ENCODE measurements at places on chromosomes 5 and 9.
A peak's percentile ranks its signal among the peaks of the same experiment; 100 is the strongest.

DNA sequence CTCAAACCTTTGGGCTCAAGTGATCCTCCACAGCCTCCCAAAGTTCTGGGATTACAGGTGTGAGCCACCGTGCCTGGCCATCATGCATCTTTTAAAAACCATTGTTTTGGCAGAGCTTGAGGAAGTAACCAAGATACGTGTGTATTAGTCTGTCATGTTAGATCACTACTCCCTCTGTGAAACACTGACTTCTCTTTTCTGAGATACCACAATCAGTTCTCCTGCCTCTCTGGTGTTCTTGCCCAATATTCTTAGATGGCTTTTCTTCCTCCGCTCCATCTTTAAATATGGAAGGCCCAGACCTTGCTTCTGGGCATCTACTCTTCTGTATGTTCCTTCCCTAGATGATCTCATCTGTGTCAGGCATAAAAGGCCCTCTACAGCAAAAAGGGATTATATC lies 14.2 kb upstream of the CCNB1 start:
- no peak for DNase-seq

- DNase-seq, result no peak
Measured at GRCh38 chr5:180647465-180647864, 1.9 kb downstream of the FLT4 start.

DNA sequence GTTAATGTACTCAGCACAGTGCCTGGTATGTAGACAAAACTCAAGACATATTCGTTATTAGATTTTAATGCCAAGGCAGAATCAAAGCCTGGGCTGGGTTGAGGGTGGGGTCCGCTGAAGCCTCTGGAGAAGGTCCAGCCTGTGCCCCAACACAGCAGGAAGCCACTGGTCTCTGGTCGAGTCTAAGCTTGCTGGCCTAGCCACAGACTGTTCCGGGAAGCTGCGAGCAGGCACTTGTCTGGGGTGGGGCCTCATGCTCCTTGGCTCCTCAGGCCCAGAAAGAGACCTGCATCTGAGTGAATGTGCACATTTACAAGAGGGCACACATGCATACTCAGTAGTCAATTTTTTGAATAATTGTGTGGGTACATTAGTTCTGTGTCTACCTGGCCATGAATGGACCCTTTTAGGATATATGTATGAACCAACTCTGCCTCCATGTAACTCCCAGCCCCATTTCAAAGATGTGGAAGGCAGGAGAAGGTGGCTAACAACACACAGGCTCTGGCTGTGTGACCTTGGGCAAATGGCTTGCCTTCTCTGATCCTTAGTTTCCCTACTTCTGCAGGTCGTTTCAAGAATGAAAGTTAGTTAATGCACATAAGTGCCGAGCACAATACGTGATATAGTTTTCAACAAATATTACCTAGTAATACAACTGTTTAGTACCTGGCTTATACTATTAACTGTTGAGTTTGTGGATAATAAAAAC lies 18.3 kb downstream of the FAT2 start:
- no peak for DNase-seq

GRCh38 chr5:10695055-10695649 lies 65.9 kb downstream of the DAP start:
- DNase-seq, result no peak

GRCh38 chr5:122252319-122252718 lies 59.7 kb upstream of the SNCAIP start:
- no peak for DNase-seq

DNA sequence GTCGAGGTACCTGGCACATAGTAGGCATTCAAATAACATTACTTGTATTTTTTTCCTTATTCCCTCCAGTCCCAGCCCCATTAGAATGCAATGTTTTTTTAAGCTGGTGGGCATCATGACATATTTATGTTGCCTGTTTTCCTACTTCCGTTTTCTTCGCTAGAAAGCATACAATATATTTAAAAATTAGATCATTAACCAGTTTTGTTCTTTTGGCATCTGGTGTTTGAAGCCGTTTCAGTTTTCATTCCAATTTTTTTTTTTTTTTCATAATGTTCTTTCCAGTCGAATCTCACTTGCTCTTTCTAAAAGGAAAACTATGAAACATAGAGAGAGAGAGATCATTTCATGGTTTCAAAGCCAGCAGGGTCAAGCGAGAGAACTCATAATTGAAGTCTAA lies 228.3 kb upstream of the C9orf72 start:
- no peak for DNase-seq

GRCh38 chr5:79488058-79488457 lies 25.9 kb downstream of the HOMER1 start:
- no peak for DNase-seq

DNA sequence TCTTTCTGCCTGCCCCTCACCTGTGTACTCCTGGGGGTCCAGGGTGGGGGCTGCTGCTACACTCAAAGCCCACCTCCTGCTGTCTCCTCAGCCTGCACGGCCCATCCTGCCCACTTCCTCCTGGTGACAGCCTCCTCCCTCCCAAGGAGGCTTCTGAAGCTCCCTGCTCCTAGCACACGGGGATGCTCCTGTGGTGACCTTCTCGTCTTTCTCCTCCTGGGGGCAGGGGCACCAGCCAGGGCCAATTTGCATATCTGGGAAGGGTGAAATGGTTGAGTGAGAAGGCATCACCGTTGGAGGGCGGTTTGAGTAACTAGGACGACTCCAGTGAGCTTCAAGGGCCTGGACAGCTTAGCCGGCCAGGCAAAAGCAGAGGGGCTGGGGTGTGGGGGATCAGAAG lies 51.9 kb upstream of the COL5A1 start:
- no peak for DNase-seq

DNA sequence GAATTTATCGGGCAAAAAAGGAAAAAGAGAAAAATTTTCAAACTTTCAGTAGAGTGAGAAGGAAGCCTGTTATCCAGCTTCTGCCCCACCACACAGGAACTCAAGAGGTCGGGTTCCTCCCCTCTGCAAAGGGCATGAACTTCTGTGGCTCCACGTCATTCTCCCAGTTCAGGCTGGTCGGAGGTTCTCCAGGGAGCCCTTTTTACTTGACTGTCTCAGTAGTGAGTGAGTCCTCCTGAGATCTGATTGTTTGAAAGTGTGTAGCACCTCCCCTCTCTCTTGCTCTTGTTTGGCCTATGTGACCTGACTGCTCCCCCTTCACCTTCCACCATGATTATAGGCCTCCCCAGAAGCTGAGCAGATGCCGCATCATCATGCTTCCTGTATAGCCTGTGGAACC lies 9.7 kb downstream of the SPINK1 start:
- DNase-seq, result no peak

GRCh38 chr9:134655586-134656333 lies 14.2 kb downstream of the COL5A1 start:
- DNase-seq, result no peak

GRCh38 chr5:11384441-11385250 lies 519.6 kb downstream of the CTNND2 start:
- DNase-seq, result no peak

DNA sequence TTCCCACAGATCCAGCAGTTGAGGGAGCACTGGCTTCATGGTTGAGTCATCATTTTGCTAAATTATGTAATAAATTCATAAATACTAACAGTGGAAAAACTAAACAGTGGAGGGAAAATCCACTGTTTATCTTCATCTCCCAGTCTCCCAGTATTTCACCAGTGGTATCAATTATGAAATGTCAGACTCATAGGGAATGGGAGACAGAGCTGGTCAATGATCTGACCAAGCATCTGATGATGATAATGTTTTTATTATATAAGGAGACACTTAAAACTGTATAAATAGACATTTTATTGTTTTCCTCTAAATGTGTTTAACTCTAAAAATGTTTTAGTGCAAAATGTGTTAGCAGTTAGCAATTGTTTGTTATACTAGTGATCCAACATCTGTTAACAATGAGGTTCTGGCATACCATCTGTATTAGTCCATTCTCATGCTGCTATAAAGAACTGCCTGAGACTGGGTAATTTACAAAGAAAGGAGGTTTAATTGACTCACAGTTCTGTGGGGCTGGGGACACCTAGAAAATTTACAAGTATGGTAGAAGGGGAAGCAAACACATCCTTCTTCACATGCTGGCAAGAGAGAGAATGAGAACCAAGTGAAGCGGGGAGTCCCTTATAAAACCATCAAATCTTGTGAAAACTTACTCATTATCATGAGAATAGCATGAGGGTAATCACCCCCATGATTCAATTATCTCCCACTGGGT lies 11.8 kb upstream of the REEP5 start:
- DNase-seq, result peak; percentile 85

DNA sequence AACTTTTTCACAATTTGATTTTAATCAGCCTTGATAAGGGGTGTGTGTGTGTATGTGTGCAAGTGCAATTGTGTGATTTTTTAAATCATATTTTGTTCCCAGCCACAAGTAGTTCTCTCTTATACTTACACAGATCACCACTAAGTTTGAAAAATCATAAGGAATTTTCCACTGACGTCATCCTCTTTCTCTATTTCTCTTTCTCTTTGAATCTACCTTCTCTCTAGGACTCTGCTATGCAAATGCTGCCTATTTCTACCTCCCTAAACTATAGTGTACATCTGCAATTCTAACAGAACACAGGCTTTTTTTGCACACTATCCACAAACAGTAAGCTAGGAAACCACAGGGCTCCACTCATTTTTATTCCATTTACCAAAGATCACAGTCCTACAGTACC lies 254.6 kb upstream of the CYLC2 start:
- no peak for DNase-seq

GRCh38 chr9:38160613-38161215 lies 91.7 kb upstream of the SHB start:
- DNase-seq, result no peak

GRCh38 chr5:33105521-33105941 lies 335.2 kb upstream of the TARS1 start:
- DNase-seq, result no peak

DNA sequence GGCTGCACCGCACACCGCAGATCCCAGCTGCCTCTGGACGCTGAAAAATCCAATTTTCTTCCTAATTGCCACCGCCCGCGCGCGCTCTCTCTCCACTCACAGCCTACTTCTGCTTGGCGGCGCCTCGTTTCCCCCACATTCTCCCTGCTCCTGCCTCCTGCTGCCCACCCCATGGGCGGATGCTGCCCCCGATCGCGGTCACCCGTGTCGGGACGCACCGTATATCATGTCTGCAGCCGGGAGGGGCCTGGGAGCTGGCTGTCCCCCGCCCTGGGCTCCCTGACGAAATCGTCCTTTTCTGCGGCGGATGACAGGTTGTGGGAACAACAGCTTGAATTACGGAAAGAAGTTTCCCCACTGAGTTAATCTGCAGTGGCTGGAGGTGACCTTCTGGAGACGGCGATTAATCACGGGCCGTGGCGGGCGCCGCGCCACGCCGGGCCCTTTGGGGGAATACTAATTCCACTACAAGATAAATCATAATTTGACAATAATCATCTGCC lies 36.3 kb upstream of the PSD2 start:
- no peak for DNase-seq

DNA sequence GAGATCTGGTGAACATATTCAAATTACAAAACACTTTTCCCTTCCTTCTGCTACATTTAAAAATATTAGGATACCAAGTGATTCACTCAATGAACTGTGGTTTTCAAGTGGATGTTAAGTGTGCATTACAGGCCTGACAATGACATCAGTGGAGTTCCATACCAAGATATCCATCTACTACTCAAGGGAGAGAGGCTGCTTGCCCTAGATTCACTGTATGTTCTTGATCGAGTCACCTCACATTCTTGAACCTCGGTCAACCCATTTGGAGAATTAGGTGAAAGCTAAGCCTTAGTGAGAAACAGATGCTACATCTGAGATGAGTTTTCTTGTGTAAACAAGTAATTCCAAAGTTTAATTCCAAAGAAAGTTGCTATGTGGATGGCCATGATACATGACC lies 142.2 kb downstream of the FGF10 start:
- peak; percentile 31 for DNase-seq

- no peak for DNase-seq
Measured at GRCh38 chr9:131290036-131290766, 678 bp downstream of the PLPP7 start.

DNA sequence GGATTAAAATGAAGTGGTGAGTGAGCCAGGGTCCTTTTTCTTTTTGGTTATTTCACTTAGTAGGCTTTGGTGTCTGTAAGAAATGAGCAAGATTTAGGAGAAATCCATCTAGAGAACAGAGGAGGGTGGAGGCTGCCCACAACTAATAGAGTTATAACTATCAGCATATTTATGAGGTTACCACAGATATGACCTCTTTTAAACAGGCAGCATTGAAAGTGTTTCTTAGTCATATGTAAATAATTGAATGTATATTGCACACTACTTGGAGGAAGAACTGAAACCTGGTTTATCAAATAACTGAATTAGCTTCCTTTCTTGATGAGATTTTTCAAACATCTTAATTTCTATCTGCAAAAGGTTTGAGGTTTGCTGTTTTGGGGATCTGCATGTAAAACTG lies 483.1 kb upstream of the PIK3R1 start:
- DNase-seq, result no peak

- DNase-seq, result no peak
Measured at GRCh38 chr5:39224196-39224761, 4.9 kb upstream of the FYB1 start.

- DNase-seq, result no peak
Measured at GRCh38 chr9:22214497-22215031, 205.5 kb upstream of the CDKN2B start.

GRCh38 chr9:91415290-91415689 lies 8.3 kb downstream of the NFIL3 start:
- DNase-seq, result no peak

- DNase-seq, result no peak
Measured at GRCh38 chr9:135151757-135152613, 64.5 kb downstream of the OLFM1 start.

DNA sequence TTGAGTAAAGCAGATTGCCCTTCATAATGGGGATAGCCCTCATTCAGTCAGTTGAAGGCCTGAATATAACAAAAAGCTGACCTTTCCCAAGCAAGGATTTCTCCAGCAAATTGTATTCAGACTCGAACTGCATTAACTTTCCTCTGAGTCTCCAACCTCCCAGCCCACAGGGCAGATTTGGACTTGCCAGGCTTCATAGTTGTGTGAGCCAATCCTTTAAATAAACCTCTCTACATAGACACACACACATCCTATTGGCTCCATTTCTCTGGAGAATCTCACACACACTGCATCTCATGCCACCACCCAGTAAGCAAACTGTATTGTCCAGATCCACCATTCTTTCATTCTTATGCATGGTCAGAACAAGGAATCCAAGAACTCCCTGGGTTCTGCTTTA lies 225.1 kb downstream of the MPDZ start:
- no peak for DNase-seq

GRCh38 chr9:89278997-89279739 lies 31.8 kb upstream of the CKS2 start:
- DNase-seq, result no peak

GRCh38 chr5:56314529-56314928 lies 81.4 kb upstream of the ANKRD55 start:
- DNase-seq, result no peak

DNA sequence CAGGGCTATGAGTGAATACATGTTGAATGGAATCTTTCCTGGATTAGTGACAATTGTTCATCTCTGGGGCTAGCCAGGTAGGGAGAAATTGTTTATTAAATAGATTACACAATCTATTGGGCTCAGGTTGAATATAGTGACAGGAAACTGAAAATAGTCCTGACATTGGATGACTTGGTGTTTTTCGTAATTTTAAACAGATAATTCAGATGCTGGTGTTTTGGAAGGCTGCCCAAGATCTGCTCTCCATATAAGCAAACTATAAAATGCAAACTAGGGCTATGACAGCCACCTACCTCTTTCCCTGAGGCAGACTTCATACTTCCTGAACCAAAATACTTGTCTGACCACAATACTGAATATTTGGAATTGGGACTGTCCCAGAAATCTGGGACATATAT lies 99.1 kb downstream of the ENC1 start:
- no peak for DNase-seq

GRCh38 chr5:31895199-31895820 lies 256.4 kb downstream of the PDZD2 start:
- DNase-seq, result no peak
